ENCODE measurements at places on chromosomes 6 and 20.

- DNase-seq = no peak
These were observed 174.9 kb downstream of the ANKRD60 start for GRCh38 chr20:58053391-58054055.

DNA sequence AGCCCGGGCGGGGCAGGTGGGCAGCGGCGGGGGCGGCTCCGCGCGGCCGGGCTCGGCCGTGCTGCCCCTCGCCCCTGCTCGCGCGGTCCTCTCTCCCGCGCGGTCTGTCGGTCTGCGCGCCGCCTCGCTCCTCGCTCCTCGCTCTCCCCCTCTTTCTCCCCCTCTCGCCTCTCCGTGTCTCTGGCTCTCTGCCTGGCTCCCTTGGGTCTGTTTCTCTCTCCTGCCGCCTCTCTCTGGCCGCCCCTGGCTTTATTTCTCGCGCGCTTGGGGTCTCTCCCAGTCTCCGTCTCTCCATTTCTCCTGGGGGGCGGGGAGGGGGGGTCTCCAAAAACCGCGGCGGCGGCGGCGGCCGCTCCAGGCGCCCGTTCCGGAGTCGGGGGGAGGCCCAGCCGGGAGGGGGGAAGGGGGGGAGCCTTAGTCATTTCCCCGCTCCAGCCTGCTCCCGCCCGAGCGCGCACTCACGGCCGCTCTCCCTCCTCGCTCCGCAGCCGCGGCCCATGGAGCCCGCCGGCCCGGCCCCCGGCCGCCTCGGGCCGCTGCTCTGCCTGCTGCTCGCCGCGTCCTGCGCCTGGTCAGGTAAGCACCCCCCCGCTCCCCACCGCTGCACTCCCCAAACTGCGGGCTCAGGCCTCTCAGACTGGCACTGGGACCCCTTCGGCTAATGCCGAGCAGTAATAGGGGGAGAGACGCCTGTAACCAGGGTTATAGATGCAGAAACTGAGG, at the start of gene SIRPA:
Gene SIRPA (plus strand): TSS at position 457 of the 723 bp plus-strand sequence. CDS start 41 bp downstream, at position 498.
- DNase-seq = peak; percentile 72

DNA sequence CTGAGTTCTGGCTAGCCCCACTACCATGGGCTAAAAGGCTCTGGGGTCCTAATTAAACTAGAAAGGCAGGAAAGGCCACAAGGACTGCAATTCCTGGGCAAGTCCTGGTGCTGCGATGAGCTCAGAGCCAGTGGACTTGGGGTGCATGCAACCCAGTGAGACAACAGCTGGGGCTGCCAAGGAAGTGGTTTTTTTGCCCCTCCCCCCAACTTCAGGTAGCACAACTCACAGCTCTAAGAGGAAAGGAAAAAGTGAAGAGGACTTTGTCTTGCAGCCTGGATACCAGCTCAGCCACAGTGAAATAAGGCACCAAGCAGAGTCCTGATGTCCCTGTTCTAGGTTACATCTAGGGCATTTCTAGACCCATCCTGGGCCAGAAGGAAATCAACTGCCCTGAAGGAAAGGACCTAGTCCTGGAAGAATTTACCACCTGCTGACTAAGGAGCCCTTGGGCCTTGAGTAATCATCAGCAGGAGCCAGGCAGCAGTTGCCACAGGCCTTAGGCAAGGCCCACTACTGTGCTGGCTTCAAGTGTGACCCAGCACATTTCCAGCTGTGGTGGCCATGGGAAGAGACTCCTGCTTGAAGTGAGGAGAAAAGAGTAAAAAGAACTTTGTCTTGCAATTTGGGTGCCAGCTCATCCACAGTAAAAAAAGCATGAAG, 358.4 kb downstream of the BTBD3 start:
- DNase-seq = no peak

GRCh38 chr6:110055387-110055735, 77.2 kb downstream of the GPR6 start:
- no peak for DNase-seq

DNA sequence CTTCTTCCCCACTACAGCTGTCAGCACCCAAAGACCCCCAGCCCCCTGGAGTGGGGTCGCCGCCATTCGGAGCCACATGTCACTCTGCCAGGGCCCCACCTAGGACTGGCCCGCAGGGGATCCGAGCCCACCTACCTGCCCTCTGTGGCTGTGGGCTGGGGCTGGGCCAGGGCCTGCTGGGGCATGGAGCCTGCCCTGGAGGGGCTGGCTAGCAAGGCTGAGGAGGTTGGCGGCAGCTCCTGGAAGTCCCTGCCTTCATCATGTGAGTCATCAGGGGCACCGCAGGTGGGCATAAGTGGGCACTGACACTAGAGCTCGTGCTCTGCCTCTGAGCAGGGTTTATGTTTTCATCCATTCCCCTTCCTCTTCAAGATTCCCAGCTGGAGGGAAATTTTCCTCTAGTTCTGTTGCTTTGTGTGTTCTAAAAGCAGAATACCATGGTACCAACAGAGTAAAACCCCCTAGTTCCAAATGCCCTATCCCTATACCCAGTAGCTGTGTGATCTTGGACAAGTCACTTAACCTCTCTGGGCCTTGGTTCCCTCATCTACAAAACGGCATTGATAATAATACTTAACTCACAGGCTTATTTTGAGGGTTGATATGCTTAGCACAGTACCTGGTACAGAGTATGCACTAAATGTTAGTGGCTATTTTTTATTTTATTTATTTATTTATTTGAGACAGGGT, 8.7 kb upstream of the FANCE start:
- DNase-seq = no peak

GRCh38 chr20:12030470-12030869, 112.8 kb downstream of the BTBD3 start:
- no peak for DNase-seq

DNA sequence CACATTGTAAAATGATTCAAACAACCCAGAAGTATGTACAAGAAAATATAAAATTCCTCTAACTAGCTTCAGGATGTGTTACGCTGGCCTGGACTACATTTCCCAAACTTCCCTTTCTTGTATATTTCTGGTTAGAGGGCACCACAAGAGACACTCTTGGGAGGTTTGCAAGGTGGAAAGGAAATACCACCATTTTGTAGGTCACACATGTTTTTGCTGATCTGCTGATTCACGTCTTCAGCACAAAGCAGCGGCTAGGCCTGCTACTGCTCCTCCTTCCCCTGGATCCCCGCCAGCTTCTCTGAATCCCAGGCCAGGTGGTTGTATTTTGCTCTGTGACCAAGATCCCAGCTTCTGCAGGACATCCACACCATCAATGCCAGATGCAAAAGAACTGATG, 104.2 kb downstream of the AGPAT4 start:
- DNase-seq = no peak

DNA sequence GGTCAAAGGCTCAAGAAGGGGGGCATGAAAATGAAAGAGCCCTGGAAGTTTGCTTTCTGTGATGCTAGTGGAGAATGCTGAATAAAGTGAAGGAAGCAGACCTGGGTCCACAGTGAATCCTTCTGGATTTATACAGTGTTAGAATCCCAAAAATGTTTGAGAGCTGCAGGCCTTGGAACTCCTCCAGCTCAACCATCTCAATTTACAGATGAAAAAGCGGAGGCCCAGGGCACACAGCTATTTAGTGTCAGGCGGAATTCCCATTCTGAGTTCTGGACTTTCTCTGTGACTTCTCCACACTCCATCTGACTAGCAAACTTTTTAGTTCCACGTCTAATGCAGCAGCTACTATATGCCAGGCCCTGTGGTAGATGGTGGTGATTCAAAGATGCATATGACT, 1.5 kb upstream of the PRSS35 start:
- no peak for DNase-seq

- DNase-seq = no peak
These were observed 364.2 kb downstream of the SYNE1 start for GRCh38 chr6:152273002-152273401.

DNA sequence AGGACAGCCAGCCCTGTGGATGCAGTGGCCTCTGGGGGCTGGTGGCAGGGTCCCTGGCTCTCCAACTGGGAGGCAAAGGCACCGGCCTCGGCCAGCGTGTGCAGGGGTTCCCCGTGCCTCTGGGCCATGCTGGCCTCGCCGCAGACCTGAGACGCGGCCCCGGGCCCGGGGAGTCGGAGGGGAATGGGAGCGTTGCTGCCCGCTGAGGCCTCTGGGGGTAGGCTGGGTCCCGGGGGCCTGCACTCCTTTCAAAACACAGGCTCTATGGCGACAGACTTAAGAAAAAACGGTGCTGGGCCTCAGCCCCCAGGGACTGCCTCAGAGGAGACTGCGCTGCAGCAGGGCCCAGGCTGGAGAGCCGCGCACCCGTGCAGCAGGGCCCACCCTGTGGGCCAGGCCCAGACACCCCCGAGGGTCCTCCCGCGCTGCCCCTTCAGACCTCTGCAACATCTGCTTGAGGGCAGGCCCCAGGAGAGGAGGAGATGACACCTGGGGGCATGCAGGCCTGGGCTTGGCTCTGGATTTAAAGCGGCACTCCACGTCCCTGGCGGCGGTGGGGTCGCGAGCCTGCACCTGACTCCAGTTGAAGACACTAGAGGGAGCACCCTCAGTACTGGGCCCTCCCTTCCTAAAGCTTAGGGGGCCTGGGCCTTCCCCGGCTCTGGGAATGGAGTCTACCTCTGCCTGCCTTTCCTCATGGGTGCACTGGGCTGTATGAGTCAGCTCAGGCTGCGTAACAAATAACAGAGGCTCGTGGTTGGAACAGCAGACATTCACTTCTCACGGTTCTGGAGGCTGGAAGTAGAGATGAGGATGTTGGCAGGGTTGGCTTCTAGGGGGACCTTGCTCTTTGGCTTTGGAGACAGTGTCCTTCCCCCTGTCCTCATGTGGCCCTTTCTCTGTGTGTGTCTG, 117.4 kb upstream of the RPS6KA2 start:
- no peak for DNase-seq

DNA sequence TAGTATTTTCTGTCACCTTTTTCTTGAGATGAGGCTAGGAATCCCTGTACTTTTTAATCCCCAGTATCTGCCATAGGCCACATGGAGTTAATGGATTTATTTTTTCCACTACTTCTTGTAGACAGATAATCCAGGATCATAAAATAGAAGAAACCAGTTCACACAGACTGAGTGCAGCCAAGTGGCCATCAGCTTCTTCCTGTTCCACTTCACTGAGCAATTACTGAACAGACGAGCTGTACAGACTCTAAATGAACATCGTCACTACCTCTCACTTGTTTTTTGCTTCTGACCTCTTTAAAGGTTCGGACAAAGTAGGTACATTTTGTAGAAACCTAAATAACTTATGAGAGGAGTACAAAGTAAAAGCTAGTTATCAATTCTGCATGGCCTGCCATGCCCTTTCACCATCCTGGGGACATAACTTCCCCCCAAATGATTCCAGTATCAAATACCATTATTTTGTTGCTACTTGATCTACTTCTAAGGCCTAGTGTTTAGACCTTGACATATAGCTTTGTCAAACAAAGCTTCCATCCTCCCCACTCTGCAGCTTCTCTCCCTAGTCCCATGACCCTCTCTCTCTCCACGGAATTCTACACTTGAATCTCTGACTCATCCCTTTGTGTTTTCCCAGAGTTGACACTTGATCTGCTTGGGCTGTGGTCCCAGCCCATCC, 34.4 kb upstream of the ARHGAP18 start:
- DNase-seq = no peak

DNA sequence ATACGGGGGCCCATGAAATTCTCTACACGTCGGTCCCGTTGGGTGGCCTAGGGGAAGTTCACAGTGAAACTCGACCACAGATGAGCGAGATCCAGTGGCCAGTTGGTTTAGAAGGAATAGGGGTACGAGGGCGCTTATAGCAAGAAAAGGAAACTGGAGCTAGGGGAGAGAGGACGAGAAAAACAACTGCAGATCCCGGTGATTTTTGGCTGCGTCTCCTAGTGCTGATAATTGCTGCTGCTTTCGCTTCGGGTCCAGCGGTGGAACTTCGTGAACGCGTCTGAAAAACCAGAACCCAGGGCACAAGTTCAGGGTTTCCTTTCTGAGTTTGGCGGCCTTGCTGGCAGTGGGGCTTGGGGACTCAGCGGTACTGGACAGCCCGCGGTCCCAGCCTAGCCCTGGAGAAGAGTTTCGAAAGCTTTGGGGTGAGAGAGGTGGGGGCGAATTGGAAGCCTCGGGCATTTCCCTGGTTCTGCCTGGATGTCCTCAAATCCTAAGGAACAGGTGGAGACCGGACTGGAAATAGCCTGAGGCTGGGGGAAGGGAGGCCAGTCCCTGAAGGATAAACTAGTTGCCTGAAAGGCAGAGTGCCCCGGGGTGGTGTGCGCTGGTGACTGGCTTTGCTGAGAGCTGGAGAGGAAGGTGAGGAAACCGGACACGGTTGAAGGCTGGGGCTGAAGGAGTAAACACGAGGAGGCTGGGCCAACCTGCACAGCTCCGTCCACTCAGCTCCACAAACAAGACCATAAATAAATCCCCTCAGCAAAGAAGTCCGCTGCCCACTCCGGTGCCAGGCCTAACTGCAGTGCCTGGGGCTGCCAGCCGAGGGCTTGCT, 793 bp downstream of the GMPR start:
- peak; percentile 58 for DNase-seq

GRCh38 chr6:32945953-32946352, 5.1 kb upstream of the HLA-DMB start:
- DNase-seq = no peak

GRCh38 chr6:53989504-53989903, 121.7 kb upstream of the MLIP start:
- DNase-seq = no peak

GRCh38 chr6:7878401-7878964, 32.1 kb downstream of the TXNDC5 start:
- DNase-seq = no peak

- no peak for DNase-seq
These were observed 47.5 kb upstream of the CHRNA4 start for GRCh38 chr20:63408684-63409046.

DNA sequence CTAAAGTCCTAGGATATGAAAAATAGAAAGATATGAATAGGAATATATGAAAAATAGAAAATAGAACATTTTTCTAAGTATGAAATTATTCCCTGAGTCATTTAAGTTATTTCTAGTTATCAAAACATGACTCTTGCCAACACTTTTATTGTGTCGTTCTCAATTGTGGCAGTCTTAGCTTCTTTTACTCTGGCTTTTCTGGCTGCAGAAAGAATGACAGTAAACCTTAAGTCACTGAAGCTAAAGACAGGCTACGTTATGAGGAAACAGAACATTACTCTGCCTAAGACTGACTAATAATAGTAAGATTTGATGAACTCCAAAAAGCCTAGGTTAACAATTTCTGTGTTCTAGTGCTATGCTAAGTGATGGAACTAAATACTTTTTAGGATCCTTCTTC, 74.6 kb downstream of the AIG1 start:
- no peak for DNase-seq

GRCh38 chr20:610130-611046, at the start of gene TCF15:
Gene TCF15, minus strand, starts transcription at chr20:610309. Its CDS starts 72 bp downstream, at chr20:610237.
- no peak for DNase-seq

- DNase-seq = no peak
These were observed 59.9 kb downstream of the MACROD2 start for GRCh38 chr20:14055127-14055742.
